CD4-positive, alpha-beta T cell treated with Interleukin-17A for 1 hour (primary cell): ENCODE measurements at places on chromosomes 6 and 20.

DNA sequence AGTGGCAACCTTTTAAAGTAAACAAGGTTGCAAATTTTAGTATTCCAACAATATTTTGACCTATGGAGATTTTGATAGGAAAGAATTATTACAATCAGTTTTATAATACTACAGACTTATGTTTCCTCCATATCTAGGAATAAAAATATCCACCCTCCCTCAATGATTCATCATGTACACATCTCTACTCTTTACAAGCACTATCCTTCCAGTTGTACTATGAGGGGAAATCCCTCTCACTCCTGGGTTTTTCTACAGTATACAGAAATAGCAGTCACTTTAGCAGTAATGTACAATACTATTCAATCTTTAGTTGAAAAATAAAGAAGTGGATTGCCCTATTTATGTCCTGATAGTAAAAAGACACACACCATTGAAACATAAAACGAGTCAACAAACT lies 46.3 kb upstream of the SCML4 start:
- no peak for DNase-seq

DNA sequence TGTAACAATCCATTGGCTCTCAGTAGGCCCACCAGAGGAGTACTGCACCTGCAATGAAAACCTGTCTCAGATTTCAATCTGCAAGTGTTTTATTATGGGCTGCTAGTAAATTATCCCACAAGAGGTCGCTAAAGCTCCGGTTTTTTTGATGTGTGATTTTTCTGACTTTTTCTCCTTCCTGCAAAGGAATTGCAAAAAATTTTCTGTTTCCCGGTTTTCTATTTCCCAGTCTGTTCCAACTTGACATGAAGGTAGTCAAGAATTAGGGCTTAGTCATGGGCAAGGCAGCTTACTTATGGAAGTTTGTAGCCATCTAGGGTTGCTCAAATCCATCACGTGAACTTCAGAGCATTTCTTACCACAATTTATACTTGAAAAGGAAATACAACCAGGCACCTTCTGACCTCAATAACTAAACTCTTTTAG lies 38.5 kb upstream of the AHI1 start:
- DNase-seq = peak; percentile 50

DNA sequence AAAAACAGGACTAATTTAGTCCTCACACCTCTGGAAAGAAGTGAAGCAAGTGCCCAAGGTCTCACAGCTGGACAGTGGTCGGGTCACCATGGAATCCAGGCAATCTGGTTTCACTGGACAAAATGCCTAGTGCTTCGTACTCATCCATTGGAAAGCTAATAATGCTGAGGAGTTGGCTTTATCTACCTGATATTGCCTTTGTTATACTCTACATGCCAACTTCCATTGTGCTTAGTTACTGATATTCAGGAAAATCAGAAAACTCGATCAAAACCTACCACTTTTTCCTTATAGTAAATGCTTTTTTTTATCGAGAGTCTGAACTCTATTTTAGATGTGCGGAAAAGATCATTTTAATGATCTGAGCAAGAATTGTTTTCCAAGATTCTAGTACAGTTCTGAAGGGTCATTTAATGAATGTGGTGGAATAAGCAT lies 966 bp downstream of the CFAP206 start:
- no peak for DNase-seq

DNA sequence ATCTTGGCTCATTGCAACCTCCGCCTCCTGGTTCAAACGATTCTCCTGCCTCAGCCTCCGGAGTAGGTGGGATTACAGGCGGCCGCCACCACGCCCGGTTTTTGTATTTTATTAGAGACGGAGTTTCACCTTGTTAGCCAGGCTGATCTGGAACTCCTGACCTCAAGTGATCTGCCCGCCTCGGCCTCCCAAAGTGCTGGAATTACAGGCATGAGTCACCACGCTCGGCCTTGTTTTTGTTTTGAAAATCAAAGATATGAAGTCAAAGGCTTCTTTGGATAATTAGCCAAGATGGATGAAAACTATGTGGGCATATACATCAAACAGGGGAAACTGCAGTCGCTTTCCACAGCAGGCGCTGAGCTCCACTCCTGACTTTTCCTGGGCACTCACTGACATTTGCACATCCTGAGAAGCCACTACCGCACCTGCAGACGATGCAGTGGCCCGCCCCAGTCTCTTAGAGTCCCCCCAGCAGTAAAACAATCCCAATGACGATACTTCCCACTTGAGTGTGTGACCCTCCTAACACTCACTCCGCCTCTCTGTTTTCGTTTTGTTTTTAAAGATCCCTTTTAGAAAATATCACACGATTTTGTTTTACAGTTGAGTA lies 44.1 kb downstream of the GJA1 start:
- no peak for DNase-seq

GRCh38 chr6:111862741-111863140 lies 10.5 kb downstream of the FYN start:
- no peak for DNase-seq

- no peak for DNase-seq
Measured at GRCh38 chr6:56724455-56724854, 81.8 kb upstream of the DST start.

- no peak for DNase-seq
Measured at GRCh38 chr6:23498013-23498412, 628.0 kb upstream of the NRSN1 start.

DNA sequence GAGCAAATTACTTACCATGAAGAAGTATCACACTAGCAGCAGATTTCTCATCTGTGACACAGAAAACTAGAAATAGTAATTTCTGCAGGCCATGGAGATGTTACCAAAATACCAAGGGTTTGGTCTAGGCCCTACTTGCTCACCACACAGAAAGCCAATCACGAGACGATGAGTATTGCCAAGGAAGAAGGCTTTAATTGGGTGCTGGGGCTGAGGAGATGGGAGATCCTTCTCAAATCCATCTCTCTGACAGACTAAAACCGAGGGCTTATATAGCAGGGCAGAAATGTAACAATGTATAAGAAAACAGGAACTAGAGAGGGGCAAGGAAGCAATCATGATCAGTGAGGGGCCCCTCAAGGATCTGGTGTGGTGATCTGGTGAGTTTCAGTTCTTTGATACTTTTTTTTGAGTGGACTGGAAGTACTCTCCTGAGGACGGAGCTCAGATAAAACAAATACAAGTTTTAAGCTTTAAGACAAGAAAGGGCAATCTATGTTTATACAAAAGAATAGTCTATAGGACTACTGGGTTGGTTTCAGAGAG lies 40.9 kb downstream of the RNF182 start:
- DNase-seq = no peak

GRCh38 chr20:36833275-36834020 lies 42.5 kb upstream of the TLDC2 start:
- no peak for DNase-seq

DNA sequence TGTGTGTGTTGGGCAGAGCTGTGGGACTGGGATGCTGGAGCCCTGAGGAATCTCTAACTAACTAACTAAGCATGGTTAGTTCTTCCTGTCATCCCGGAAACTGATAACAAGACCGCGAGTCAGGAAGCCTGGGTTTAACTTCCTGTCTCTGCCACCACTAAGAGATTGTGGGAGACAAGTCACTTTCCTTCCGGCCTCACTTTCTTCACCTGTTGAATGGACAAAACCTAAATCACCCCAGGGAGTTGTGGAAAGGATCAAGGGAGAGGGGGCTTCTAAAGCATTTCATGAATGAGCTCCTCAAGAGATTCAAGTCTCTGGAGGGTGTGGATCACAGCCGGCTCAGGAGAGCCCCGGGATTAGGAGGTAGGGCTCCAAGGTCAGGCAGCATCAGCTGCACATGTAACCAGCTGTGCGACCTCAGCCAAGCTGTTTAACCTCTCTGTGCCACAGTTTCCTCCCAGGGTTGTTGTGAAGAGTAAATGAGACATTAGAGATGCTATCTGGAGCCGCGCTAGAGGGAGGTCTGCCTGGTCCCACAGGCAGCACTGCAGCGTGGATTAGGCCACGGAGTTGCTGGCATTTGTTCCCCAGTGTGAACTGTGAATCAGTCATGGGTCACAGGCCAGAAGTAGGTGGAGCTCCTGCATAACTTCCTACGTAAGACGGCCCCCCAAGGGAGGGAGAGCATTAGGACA lies 105.1 kb downstream of the TOX2 start:
- DNase-seq = peak; percentile 55

GRCh38 chr6:145274083-145274482 lies 461.2 kb downstream of the EPM2A start:
- no peak for DNase-seq

GRCh38 chr20:48349656-48350055 lies 478.1 kb downstream of the PREX1 start:
- DNase-seq = no peak

GRCh38 chr6:35432291-35432690 lies 19.8 kb upstream of the FANCE start:
- DNase-seq = no peak

GRCh38 chr6:51541847-51542246 lies 545.6 kb downstream of the PKHD1 start:
- no peak for DNase-seq

- no peak for DNase-seq
Measured at GRCh38 chr20:48661575-48662455, 166.0 kb downstream of the PREX1 start.

DNA sequence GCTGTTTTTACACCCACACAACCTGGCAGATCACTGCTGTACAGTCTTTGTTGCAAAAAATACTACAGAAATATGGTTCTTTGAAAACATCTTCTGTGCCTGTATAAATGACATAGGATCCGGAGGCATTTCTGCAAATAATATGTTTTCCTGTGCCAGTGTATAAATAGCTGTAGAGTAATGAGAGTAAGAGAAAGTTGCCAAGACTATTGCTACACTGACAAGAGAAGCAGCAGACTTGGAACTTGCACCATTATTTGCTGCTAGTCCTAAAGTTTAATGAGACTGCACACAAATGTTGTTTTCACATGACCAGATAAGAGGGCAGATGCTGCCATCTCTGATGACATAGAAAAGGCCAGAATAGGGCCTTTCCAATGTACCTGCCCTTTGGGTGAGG lies 50.0 kb upstream of the DTNBP1 start:
- DNase-seq = no peak

DNA sequence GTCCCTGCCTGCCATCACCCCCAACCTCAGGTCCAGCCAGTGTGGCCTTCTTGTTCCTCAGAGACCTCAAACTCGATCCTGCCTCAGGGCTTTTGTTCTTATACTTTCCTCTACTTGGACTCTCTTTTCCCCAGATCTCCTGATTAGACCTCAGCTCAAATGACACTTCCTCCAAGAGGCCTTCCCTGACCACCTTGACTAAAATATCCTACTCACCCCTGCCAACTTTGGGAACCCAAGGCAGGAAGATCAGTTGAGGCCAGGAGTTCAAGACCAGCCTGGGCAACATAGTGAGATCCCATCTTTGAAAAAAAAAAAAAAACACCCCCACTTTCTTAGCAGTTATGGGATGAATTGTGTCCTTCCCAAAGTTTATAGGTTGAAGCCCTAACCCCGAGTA lies 73.5 kb downstream of the CHMP4B start:
- no peak for DNase-seq

GRCh38 chr20:3696745-3697587 lies 15.2 kb upstream of the ADAM33 start:
- DNase-seq = no peak

- DNase-seq = no peak
Measured at GRCh38 chr20:20593447-20594170, 118.8 kb downstream of the RALGAPA2 start.

DNA sequence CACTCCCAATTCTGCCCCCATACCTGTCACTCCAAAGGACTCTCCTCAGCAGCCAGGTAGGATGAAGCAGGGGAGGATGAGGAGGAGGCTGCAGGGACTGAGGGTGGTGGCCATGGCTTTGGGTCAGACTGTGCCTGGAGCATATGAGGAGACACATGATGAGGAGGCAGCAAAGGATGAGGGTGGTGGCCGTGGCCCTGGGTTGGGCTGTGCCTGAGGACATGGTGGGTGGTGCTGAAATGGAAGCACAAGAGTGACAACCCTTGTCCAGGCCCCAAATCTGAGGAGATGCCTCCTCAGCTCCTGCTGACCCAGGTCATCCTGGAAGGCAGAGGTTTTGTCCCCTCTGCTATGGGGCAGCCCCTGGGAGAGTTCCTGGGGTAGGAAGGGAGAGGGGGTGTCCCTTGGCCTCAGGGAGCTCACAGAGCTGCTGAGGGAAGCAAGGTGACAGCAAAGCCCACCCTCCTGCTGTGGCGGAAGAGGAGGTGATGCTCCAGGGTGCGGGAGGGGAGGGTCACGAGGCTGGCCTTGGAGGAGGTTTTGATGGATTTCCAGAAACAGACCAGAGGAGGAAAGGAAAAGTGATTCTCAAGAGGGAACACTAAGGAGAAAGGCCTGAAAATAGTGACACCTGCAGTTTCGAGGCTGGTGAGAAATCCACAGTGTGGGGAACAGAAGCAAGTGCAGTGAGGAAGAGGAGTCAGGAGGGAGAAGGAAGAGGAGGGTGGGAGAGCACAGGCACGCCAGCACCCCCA lies 4.6 kb downstream of the RAET1G start:
- no peak for DNase-seq

DNA sequence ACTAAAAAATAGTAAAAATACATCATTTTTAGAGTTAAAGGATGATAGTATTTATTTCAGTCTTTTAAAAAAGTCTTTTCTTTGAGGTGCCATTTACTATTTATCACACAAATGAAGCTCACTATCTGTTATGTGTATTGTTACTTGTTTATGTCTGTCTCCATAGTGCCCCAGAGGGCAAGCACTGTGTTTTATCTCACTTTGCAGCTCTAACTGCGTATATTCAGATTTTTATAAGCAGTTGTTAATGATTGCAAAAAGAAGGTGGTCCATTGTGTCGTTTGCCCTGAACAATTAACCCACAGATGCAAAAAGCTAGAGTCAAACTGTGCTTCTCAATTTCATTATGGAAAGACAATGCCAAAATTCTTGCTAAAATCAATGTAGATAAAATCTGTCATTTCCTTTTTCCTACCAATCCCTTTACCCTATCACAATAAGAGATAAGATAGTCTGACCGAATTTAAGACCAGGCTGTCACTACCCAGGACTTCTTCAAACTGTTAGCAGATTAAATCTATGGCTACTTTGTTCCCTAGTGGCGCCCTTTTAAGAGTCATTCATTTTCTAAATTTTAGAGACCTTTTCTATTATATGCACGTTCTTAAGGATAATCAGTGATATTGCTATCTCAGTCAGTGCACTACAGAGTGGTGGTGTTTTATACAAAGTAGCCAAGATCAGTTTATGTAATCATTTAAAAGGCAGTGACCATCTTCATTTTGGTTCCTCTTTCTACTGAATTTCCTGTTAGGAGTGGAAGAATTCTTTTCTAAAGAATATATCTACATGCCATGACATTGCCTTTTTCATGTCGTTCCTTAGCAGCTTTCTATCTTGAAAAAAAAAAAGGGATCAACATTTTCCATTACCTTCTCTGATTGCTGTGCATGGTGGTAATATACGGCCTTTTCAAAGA lies 133.1 kb upstream of the PRDM1 start:
- no peak for DNase-seq

- no peak for DNase-seq
Measured at GRCh38 chr6:22206106-22206505, 90.7 kb downstream of the PRL start.

GRCh38 chr20:21033817-21034216 lies 72.3 kb downstream of the LINC00237 start:
- DNase-seq = no peak

DNA sequence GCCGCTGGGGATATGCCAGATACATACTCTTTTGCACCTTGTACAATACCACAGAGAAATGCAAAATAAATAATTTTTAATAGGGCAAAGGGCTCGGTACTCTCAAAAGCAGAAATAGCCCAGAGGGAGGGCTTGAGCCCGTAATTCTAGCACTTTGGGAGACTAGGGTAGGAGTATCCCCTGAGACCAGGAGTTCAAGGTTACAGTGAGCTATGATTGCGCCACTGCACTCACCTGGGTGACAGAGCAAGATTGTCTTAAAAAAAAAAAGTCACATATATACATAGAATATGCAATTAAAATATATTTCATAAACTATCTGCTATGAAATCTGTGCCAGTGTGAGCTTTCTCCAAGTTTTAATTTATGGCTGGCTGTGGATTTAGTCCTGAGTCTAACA lies 818 bp upstream of the TRMT11 start:
- no peak for DNase-seq
